HCEC 1CT (cell line): ENCODE measurements at places on chromosomes 3 and 15.

- no peak for DNase-seq
Observed at GRCh38 chr3:71010726-71011455, 572.6 kb downstream of the FOXP1 start.

DNA sequence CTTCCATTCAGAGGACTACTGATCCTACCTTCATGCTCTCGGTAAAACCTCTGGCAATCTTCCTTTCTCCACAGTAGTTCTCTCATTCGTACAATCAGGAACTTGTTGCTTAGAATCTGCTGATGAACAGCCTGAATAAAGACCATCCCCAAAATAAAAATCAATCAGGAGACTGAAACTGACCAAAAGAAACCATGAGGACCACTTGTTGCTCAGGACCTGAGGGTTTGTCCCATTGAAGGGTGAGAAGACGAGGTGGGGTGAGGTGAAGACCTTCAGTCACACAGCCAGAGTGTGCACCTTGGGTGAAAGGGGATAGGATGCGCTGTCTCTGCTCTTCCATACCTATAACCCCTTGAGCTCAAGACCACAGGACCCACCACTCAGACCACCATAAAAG is 36.8 kb downstream of the SPINK8 start:
- DNase-seq: no peak

GRCh38 chr3:173744895-173745294 is 347.4 kb downstream of the NLGN1 start:
- no peak for DNase-seq

- DNase-seq: peak; percentile 69
Observed at GRCh38 chr15:94793641-94794040, 562.3 kb downstream of the MCTP2 start.

- DNase-seq: no peak
Observed at GRCh38 chr15:95646484-95647273, 683.8 kb upstream of the NR2F2 start.

DNA sequence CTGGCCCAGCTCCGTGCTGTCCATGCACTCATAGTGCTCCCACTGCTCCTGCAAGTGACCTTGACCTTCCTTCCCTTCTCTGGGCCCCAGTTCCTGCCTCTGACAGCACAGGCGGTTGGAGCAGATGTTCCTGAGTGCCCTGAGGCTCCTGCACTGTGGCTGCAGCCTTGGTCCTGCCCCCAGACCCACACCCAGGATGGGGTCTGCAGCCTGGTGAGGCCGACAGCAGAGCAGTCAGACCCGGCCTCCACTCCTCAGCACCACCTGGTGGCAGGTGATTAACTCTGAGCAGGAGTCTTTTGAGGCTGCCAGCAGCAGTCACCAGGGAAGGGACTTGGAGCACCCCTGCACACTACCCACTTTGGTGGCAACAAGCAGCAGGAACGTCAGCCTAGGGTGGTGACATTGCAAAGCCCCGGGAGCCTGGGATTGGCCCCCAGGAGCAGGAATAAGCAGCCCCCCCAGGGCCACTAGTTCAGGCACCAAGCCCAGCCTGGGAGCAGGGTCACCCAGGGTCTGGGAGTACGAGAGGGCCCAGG is 64.6 kb downstream of the CYP11A1 start:
- no peak for DNase-seq

- peak; percentile 52 for DNase-seq
Observed at GRCh38 chr15:48144889-48145288, 24.1 kb downstream of the SLC24A5 start.

GRCh38 chr3:12658593-12659058 is 5.3 kb downstream of the RAF1 start:
- DNase-seq: peak; percentile 87

DNA sequence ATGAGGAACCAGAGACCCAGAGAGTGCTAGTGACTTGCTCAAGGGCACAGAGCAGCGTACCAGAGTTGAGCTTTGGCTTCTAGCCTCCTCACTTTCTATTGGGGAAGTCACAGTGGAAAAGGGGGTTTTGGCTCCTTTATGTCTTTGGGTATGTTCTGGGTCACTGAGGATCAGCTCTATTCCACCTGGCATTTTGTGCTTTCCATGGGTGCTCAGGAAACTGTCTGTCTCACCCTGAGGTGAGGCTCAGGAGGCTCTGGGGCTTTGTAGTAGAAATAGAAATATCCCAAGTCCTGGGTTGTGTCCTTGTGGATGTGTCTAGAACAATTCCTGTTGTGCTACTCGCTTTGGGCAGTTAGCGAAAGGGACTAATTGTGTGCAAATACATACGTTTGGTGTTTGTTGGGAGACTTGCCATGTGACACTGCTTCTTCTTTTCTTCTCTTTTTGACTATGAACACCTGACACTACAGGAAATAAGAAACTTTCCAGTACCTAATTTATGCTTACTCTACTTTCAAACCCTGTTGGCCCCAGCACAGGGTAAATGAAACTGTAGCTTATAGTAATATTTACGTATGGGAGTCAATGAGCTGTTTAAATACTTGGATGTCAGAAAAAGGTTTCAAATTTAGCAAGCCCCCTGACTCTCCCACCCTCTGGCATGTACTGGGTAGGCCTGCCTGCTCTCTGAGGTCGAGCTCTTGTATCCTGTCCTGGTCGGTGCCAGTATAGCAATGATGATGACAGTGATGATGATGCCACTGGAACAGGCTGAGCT is 35.6 kb downstream of the SMAD3 start:
- DNase-seq: no peak

- no peak for DNase-seq
Observed at GRCh38 chr3:106144030-106144429, 275.2 kb upstream of the CBLB start.

DNA sequence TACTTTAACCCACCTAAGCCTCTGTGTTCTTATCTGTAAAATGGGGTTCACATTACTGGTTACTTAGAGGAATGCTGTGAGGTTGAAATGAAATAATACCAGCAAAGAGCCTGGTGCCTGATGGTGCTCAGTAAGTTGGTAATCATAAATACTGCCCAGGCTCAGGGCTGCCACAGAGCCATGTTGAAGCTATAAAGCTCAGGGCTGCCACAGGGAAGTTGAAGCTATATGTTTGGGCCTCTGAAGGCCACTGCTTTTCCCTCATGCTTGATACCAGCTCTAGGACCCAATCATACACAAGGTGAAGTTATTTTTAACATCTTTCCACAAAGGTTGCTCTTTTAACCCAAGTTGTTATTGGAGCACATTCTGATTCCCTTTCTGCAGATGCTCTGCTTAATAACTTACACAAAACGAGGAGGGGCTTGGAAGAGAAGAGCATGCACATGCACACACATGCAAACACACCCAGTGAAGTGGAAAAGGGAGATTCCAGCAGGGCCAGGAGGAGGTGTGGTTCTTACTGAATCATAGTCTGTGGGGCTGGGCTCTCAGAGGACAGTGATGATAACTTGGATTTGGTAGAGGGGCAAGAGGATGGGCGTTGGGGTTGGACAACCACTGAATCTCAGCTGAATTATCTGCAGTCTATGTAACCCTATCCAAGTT is 17.4 kb downstream of the PARP14 start:
- no peak for DNase-seq

DNA sequence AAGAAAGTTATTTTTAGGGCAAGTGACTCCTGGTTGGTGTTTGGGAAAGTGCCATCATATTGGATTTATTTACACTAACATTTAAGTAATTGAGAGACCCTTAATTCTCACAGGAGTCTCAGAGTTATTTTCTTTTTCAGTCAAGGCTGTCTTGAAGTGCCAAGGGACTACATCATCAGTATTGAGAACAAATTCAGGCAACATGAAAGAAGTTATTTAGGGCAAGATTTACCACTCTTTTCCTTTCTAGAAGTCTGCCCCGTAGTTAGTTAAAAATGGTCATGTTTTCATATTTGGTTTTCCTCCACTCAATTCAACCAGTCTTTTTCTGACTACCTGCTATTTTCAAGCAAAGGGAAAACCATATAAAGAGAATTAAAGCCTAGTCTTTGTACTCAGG is 6.1 kb downstream of the B4GALT4 start:
- DNase-seq: no peak

GRCh38 chr3:42755681-42756578 is 17.1 kb downstream of the CCDC13 start:
- DNase-seq: no peak

GRCh38 chr15:82802497-82802896 is 3.4 kb downstream of the FSD2 start:
- DNase-seq: no peak

- no peak for DNase-seq
Observed at GRCh38 chr15:81209635-81210034, 13.0 kb downstream of the IL16 start.

GRCh38 chr3:48957006-48957705 is 32.9 kb upstream of the P4HTM start:
- DNase-seq: no peak

DNA sequence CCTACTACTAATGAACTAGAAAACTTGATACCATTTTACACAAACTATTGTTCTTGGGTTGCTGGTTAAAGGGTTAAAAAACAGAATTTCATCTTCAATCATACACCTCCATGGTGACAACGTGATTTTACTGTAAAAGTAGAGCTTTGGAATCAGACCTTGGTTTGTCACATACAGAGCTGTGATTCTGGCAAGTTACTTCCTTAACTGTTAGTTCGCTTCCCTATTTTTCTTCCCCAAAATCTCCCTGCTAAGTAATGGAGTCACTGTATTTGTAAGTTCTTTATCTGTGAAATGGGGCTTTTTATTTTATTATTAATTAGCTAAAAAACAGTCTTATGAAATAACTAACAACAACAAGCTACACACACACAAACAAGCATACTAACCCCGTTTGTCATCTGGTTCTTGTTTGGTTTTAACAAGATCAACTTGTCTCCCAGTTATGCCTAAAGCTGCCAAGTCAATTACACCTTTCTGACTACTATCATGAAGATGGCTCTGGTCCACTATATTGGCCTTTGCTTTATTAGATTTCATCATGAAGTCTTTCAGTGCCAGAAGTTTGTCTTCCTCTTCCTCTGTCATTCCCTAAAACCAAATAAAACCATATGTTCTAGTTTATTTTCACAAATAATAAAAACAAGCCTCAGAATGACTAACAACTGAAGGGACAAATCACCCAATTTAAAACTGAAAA is 38.6 kb downstream of the PIK3R4 start:
- no peak for DNase-seq

DNA sequence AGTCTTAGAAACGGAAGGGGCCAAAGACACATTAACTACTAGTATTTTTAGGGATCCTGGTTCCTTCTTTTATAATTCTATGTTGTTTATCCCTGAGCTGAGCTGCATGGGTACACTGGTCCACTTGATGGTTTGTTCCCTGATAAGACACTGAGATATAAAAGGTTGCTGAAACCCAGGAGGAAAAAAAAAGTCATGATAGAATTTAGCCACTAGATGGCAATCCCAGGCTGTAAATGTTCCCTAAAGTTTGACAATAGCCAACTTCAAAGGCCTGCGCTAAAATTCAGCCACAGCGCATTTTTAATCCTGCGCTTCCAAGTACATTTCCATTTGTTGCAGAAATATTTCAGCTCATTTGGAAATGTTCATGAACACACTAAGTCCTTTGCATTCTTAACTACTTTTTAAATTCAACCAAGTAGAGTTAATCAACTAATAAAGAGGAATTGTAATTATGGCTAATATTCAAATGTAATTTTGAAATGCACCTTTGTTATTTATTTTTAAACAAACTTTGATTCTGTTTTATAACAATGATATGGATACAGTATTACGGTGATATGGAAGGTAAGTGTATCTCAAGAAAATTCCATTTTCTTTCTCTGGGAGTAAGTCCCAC is 249.3 kb upstream of the FEZF2 start:
- peak; percentile 65 for DNase-seq

- no peak for DNase-seq
Observed at GRCh38 chr3:50210176-50210509, 5.1 kb downstream of the SLC38A3 start.

GRCh38 chr3:13236557-13237173 is 163.4 kb upstream of the IQSEC1 start:
- DNase-seq: no peak

GRCh38 chr3:61915296-61915695 is 353.9 kb downstream of the PTPRG start:
- no peak for DNase-seq

DNA sequence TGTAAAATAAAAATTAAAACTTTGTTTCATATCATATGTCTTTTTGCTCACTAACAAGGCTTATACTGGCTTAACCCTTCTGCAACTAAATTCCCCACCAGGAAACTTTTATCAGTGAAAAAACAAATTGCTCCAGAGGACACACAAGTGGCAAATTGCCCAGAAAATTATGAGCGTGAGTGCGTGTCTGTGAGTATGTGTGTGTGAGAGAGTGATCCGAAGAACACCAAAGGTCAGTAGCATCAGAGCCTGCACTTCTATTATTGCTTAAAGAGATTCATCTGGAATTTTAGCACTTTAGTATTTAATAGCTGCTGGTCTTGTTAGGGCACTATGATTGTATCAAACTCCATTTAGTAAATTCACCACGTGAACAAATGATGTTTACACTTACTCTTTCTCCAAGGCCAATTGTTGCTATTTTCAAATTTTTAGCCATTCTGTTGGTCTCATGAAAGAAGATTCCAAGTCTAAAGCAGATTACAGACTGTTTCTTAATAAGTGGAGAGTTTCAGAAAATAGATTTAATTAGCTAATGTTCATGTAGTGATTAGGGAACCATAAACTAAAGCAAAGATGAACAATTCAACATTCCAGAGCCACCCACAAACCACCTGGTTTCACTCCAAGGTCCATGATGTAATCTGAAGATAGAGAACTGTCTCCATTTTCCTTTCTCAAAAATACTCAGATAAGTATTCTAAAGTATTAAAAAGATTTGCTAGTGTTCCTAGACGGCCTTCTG is 91.1 kb upstream of the IL12A start:
- peak; percentile 73 for DNase-seq

- DNase-seq: no peak
Observed at GRCh38 chr15:79837846-79838245, 59.0 kb downstream of the MTHFS start.

- DNase-seq: no peak
Observed at GRCh38 chr3:50961386-50961785, 286.7 kb downstream of the DOCK3 start.

GRCh38 chr3:192880313-192880712 is 37.3 kb downstream of the MB21D2 start:
- no peak for DNase-seq

- DNase-seq: no peak
Observed at GRCh38 chr15:43987924-43988323, 161.1 kb downstream of the WDR76 start.

- no peak for DNase-seq
Observed at GRCh38 chr3:42447481-42447880, 37.1 kb upstream of the LYZL4 start.
